ENCODE measurements at places on chromosomes 1 and 21. TPM values are rescaled to one million over a fixed set of nuclear protein-coding genes. Genes with fewer than 3 reads are reported as not detected.

The GPR25 gene
- not detected for total RNA-seq

The RBM11 gene
- 5.7 TPM for total RNA-seq

The CD34 gene
- total RNA-seq = 47.7 TPM

The TNFRSF14 gene
- 105 TPM for total RNA-seq

The TMEM269 gene
- 0.62 TPM for total RNA-seq

The TFF2 gene
- total RNA-seq = not detected

The IFI44L gene
- total RNA-seq = 1.2 TPM

The COL16A1 gene
- 89.4 TPM for total RNA-seq

The GSTM5 gene
- 12.3 TPM for total RNA-seq

The MYCL gene
- total RNA-seq = 14.5 TPM

The IL12RB2 gene
- total RNA-seq = 0.18 TPM

The ZFP69 gene
- total RNA-seq = 3.1 TPM

DNA sequence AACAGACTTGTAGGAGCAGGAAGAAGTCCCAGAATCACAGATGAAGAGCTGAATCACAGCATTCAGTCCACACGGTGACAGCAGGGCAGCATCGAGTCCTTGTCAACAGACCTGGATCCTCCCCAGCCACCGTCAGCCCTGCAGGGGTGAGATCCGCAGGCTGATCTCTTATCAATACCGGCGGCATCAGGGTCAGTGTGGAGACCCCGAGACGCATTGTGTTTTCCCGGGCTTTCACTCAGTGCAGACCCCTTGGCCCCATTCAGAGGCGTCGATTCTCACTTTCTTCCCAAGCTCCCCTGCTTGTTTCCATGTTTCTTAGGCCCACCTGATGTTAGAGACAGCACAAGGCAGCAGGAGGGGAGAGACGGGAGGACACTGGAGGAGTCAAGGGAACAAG, 609.6 kb downstream of the PTPRU start:
- no peak overlapping the region for H3K27ac ChIP-seq
- H3K27me3 ChIP-seq = no peaks in the 10 kb centered on the region
- no peaks in the 10 kb centered on the region for H3K4me1 ChIP-seq
- H3K4me3 ChIP-seq = no peak overlapping the region
- no peak for DNase-seq

- DNase-seq = no peak
- H3K27ac ChIP-seq = no peak overlapping the region
Measured at GRCh38 chr1:178371235-178371634, 125.5 kb downstream of the CLEC20A start.

DNA sequence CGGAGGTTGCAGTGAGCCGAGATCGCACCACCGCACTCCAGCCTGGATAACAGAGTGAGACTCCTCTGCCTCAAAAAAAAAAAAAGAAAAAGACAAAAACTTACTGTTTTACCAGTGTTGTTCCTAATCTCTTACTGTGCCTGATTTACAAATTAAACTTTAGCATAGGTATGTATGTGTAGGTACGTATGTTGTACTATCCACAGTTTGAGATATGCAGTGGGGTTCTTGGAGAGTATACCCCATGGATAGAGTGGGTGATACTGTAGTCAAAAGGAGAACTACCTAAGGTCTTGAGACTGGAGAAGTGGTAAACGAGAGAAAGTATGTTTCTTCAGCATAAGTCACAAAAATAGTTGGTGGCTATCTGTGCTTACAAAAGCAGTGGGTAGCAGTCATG, 38.6 kb downstream of the RNF11 start:
- no peak overlapping the region for H3K27ac ChIP-seq
- no peaks in the 10 kb centered on the region for H3K4me1 ChIP-seq
- DNase-seq = no peak
- no peak overlapping the region for H3K4me3 ChIP-seq

- H3K4me1 ChIP-seq = peaks cover 3% of the 10 kb centered on the region
- no peaks in the 10 kb centered on the region for H3K27me3 ChIP-seq
- H3K4me3 ChIP-seq = no peak overlapping the region
- no peak overlapping the region for H3K27ac ChIP-seq
- H3K36me3 ChIP-seq = peaks cover 6% of the 10 kb centered on the region
Measured at GRCh38 chr1:19163261-19163660, 46.8 kb downstream of the UBR4 start.

DNA sequence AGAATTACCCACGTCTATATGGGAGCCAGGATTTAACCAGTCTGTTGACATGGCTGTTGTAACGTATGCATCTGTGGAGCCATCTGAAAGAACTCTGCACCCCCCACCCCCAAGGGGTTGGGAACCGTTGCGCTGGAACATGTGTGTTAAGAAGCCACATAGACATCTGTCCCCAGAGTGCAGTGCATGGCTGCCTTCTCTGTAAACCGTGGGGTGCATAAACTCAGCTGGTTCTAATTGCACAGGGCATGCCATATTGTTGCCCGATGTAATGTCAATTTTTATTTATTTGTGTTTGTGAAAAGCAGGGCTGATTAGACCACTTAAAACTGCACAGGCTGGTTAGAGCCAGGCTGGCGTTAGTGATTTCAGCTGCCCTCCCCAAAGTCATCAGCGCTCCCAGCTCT, 70.1 kb upstream of the ROR1 start:
- no peaks in the 10 kb centered on the region for H3K36me3 ChIP-seq
- no peaks in the 10 kb centered on the region for H3K27me3 ChIP-seq
- no peak overlapping the region for H3K4me3 ChIP-seq

GRCh38 chr1:158274797-158275196, 14.9 kb upstream of the CD1C start:
- no peaks in the 10 kb centered on the region for H3K27me3 ChIP-seq
- no peaks in the 10 kb centered on the region for H3K36me3 ChIP-seq
- no peaks in the 10 kb centered on the region for H3K4me1 ChIP-seq
- no peak overlapping the region for H3K4me3 ChIP-seq

DNA sequence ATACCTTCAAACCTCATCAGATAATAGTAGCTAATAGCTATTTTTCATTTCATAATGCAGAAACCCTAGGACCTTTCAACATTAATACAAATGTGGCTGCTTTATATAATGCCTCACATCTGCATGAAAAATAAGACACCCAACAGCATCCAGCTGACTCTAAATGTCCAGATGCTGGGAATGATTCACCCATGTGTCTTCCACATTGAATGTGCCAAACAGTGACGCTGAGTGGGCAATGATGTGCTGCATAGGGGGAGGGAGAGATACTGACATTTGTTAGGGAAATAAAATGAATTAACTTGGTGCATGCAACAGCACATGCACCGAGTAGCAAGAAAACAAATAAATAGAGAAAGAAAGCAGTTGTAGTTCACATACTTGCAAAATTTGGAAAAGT, 199.3 kb downstream of the DSCAM start:
- no peaks in the 10 kb centered on the region for H3K27me3 ChIP-seq
- no peak overlapping the region for H3K27ac ChIP-seq
- no peaks in the 10 kb centered on the region for H3K36me3 ChIP-seq
- H3K4me3 ChIP-seq = no peak overlapping the region
- no peaks in the 10 kb centered on the region for H3K4me1 ChIP-seq

DNA sequence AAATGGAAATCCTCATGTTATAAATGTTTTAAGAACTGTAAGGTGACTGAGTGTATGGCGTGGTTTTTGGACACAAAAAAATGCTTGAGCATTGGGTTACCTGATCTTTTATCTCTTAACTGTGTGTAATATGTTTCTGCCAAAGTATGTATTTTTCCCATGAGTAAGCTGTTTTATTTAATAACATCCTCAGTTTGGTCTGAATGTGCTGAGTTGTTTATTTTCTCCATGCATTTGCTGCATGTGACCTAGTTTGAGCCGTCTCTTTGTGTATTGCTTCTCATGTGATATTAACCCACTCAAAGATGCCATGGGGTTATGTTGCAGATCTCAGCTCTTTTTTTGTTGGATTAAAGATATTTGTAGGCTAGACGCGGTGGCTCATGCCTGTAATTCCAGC, 6.1 kb upstream of the LYPLA2 start:
- H3K27me3 ChIP-seq = no peaks in the 10 kb centered on the region
- no peaks in the 10 kb centered on the region for H3K36me3 ChIP-seq
- H3K27ac ChIP-seq = peak overlapping the region; percentile 70
- no peak overlapping the region for H3K4me3 ChIP-seq
- DNase-seq = peak; percentile 45

GRCh38 chr1:230299191-230300006, 126.7 kb downstream of the PGBD5 start:
- H3K4me3 ChIP-seq = no peak overlapping the region
- no peaks in the 10 kb centered on the region for H3K36me3 ChIP-seq
- no peaks in the 10 kb centered on the region for H3K4me1 ChIP-seq
- no peak overlapping the region for H3K27ac ChIP-seq
- DNase-seq = no peak

- no peak overlapping the region for H3K4me3 ChIP-seq
- no peak for DNase-seq
- no peaks in the 10 kb centered on the region for H3K27me3 ChIP-seq
Measured at GRCh38 chr1:234096161-234096770, 191.8 kb downstream of the SLC35F3 start.

- no peaks in the 10 kb centered on the region for H3K4me1 ChIP-seq
- DNase-seq = no peak
- no peaks in the 10 kb centered on the region for H3K36me3 ChIP-seq
- no peaks in the 10 kb centered on the region for H3K27me3 ChIP-seq
- H3K4me3 ChIP-seq = no peak overlapping the region
Measured at GRCh38 chr1:11516961-11517635, 38.1 kb downstream of the DISP3 start.

GRCh38 chr1:41864471-41865040, 54.2 kb downstream of the HIVEP3 start:
- no peaks in the 10 kb centered on the region for H3K36me3 ChIP-seq
- DNase-seq = no peak
- H3K4me3 ChIP-seq = no peak overlapping the region
- H3K27ac ChIP-seq = no peak overlapping the region

- no peaks in the 10 kb centered on the region for H3K4me1 ChIP-seq
- H3K27me3 ChIP-seq = no peaks in the 10 kb centered on the region
- H3K4me3 ChIP-seq = no peak overlapping the region
Measured at GRCh38 chr21:31173881-31174555, 135.7 kb upstream of the KRTAP19-8 start.

- H3K27ac ChIP-seq = peak overlapping the region; percentile 92
- H3K4me1 ChIP-seq = peaks cover 41% of the 10 kb centered on the region
- no peaks in the 10 kb centered on the region for H3K27me3 ChIP-seq
Measured at GRCh38 chr1:43531906-43532584, 1.4 kb downstream of the PTPRF start.

- H3K27me3 ChIP-seq = no peaks in the 10 kb centered on the region
- no peaks in the 10 kb centered on the region for H3K36me3 ChIP-seq
- H3K4me3 ChIP-seq = no peak overlapping the region
Measured at GRCh38 chr1:20413136-20413775, 72.8 kb downstream of the CAMK2N1 start.

GRCh38 chr21:45329261-45330074, 41.8 kb upstream of the POFUT2 start:
- H3K4me3 ChIP-seq = no peak overlapping the region
- no peak for DNase-seq
- H3K36me3 ChIP-seq = no peaks in the 10 kb centered on the region
- H3K4me1 ChIP-seq = no peaks in the 10 kb centered on the region
- no peaks in the 10 kb centered on the region for H3K27me3 ChIP-seq

GRCh38 chr1:230130172-230130944, 63.3 kb downstream of the GALNT2 start:
- H3K27me3 ChIP-seq = no peaks in the 10 kb centered on the region
- H3K4me3 ChIP-seq = no peak overlapping the region
- no peaks in the 10 kb centered on the region for H3K36me3 ChIP-seq
- H3K27ac ChIP-seq = no peak overlapping the region
- H3K4me1 ChIP-seq = peaks cover 4% of the 10 kb centered on the region
- no peak for DNase-seq

DNA sequence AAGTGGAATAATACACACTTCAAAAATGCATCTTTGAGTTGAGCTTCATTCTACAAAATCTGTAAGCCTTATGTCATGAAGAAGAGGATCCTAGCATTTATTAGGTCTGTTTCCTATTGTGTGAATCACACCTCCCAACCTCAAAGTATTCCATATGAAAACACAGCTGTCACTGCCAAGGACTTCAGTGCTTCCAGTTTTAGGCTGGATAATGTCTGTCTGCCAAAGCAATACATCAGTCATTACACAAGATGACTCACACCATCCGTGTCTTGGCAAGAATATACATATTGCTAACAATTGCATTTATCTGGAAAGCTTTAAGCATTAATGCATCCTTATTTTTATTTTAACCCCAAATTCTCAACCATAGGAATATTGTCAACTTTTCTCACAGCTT, 125.7 kb upstream of the TMPRSS15 start:
- H3K27me3 ChIP-seq = no peaks in the 10 kb centered on the region
- no peak overlapping the region for H3K27ac ChIP-seq
- no peaks in the 10 kb centered on the region for H3K4me1 ChIP-seq
- no peaks in the 10 kb centered on the region for H3K36me3 ChIP-seq

- H3K36me3 ChIP-seq = no peaks in the 10 kb centered on the region
- H3K4me3 ChIP-seq = no peak overlapping the region
- DNase-seq = no peak
- H3K27me3 ChIP-seq = no peaks in the 10 kb centered on the region
Measured at GRCh38 chr1:234969581-234970400, 158.8 kb downstream of the TOMM20 start.

- no peak overlapping the region for H3K27ac ChIP-seq
- DNase-seq = no peak
- no peaks in the 10 kb centered on the region for H3K36me3 ChIP-seq
- no peak overlapping the region for H3K4me3 ChIP-seq
Measured at GRCh38 chr1:164958982-164959768, 397.3 kb downstream of the LMX1A start.

DNA sequence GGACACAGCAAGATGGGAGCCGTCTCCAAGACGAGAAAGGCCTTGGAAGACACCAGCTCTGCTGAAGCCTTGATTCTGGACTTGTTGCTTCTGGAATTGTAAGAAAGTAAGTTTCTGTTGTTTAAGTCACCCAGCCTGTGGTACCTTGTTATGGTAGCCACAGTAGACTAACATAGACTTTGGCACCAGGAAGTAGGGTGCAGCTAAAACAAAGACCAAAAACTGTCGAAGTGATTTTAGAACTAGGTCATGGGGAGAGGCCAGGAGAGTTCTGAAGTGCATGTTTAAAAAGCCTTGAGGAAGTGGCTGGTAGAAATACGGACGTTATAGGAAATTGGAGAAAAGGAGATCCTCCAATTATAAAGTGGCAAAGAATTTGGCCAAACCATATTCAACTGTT, 28.5 kb downstream of the ZNF496 start:
- no peaks in the 10 kb centered on the region for H3K4me1 ChIP-seq
- H3K4me3 ChIP-seq = no peak overlapping the region
- no peak for DNase-seq
- no peak overlapping the region for H3K27ac ChIP-seq
- peaks cover 8% of the 10 kb centered on the region for H3K36me3 ChIP-seq

GRCh38 chr1:59156526-59157199, 140.2 kb upstream of the FGGY start:
- H3K4me3 ChIP-seq = no peak overlapping the region
- no peak overlapping the region for H3K27ac ChIP-seq
- DNase-seq = no peak
- no peaks in the 10 kb centered on the region for H3K27me3 ChIP-seq

- no peaks in the 10 kb centered on the region for H3K27me3 ChIP-seq
- H3K4me3 ChIP-seq = no peak overlapping the region
- no peak overlapping the region for H3K27ac ChIP-seq
- H3K4me1 ChIP-seq = no peaks in the 10 kb centered on the region
- DNase-seq = no peak
Measured at GRCh38 chr1:9119745-9120144, 9.2 kb downstream of the GPR157 start.

DNA sequence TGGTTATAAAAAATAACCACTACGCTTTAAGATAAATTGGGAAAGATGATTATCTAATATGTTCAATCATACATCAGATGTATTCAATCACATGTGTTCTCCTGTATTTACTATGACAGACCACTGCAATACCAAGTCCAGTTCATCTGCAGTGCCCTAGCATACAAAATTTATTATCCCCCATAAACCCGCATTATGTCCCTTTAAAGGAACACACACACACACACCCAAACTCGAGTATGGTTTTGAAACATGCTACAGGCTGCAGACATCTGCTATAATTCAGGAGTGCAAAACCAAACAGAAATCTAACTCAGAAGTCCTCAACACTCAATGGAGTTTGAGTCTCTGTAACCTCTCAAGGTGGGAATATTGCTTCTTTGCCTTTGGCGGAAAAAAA, 14.9 kb downstream of the ODF2L start:
- no peaks in the 10 kb centered on the region for H3K36me3 ChIP-seq
- no peak for DNase-seq

Data from prostate gland (tissue), 2 donors.